Pons (tissue), 1 donor: ENCODE measurements at places on chromosomes 1 and 21.

DNA sequence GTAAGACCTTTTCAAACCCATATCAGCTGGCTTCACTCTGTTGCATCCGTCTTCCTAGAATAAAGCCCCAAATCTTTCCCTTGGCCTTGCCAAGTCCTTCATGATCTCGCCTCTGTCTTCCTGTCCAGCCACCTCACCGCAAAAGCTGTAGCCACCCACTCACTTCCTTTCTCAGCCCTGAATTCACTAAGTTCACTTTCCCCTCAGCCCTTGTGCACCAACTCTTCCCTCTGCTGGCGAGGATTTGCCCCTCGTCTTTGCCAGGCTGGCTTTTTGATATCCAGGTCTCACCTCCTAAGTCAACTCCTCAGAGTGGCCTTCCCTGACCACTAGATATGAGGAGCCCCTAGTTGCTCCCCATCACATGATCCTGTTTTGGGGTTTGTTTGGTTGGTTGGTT lies 3.9 kb upstream of the COL16A1 start:
- DNase-seq: no peak

DNA sequence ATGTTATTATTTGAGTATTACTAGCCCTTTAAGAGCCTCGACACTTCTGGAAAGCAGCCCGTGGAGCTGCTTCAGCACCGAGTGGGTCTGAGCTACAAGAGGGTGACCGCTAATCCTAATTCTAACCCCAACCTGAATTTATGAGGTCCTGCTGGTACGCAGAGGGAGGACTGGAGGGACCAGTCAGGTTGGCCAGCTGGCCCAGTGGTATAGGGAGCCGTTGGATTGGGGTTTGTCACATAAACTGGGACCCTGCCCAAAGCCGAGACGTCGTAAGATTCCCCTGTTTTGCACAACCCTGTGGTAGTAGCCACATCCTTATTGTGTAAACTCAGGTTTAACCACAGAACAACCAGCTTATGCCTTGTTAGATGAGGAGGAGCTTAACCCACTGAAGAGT lies 60.8 kb upstream of the F3 start:
- no peak for DNase-seq

GRCh38 chr1:9376886-9377333 lies 84.2 kb downstream of the SPSB1 start:
- no peak for DNase-seq

DNA sequence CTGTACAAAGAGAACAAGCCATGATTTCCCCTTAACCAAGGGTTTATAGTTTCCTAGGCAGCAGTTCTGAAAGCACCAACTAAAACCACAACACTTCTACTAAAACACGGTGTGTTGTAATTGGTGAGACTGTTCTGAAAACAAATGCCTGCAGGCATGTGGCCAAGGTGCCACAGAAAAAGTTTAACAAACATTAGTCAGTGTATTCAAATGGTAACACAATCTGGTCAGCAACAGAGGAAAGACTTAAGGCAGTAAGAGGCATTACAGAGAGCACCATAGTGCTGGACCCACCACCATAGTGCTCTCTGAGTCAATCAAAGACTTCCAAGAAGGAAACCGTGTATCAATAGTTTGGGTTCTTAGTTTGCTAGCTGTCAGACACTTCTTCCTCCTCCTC lies 16.7 kb downstream of the SNIP1 start:
- DNase-seq: no peak

GRCh38 chr1:160836981-160837557 lies 25.6 kb downstream of the CD244 start:
- peak; percentile 13 for DNase-seq
